Stimulated activated CD4-positive, alpha-beta T cell treated with anti-CD3 and anti-CD28 coated beads, Interleukin-1b, Interleukin-23, amount 100 ng/mL, for 4 hours (primary cell): ENCODE measurements at places on chromosomes 7 and 10.
A peak's percentile ranks its signal among the peaks of the same experiment; 100 is the strongest.

DNA sequence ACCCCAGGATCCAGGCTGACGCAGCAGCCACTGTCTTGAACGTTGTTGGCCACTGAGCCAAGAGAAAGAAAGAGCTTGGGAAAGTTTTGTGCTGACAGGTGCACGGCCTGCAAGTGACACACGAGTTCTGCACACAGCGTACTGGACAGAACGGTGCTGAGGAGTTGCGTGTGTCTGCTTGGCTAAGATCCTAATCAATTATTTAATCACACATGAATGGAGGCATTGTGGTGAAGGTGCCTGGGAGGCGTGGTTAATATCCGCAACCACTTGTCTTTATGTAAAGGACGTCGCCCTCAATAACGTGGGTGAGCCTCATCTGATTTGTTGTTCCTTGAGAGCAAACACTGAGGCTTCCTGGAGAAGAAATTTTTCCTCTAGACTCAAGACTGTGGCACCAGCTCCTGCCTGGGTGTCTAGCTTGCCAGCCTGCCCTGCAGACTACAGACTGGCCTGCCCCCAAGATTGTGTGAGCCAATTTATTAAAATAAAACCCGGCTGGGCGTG is 16.6 kb upstream of the GNA12 start:
- DNase-seq = no peak

GRCh38 chr7:47185839-47186238 is 396.1 kb downstream of the TNS3 start:
- no peak for DNase-seq

DNA sequence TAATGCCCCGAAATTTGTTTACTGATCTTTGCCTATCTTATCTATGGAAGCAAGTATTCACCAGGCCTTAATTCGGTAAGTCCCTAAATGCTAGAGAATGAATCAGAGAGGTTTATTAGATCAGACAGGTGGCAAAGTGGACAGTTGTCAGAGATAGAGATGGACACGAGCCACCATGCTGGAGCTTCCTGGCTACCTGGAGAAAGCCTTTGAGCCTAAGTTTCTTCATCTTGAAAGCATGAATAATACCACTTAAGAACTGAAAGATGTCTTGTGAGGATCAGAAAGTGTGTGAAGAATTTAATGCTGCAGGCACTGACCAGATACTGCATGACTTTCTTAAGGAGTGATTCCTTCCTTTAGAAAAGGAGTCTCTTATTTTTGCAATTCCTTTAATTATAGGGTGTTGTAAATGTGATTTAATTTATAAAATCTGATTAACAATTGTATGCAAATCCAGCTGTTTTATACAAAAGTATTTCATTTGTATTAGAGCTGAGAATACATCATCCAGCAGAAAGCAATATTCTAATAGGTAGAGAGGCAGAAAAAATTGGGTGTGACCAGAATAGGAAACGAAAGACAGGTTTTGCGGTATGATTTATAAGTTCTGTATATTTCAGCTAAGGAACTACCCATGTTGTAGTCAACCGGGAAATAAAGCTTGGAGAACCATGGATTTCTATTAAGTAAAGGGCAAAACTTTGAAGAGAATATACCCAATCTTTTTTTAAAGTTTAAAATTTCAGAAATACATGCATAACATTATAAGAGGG is 82.7 kb downstream of the SMURF1 start:
- DNase-seq = no peak

GRCh38 chr10:133013463-133013862 is 71.1 kb upstream of the CFAP46 start:
- DNase-seq = no peak

DNA sequence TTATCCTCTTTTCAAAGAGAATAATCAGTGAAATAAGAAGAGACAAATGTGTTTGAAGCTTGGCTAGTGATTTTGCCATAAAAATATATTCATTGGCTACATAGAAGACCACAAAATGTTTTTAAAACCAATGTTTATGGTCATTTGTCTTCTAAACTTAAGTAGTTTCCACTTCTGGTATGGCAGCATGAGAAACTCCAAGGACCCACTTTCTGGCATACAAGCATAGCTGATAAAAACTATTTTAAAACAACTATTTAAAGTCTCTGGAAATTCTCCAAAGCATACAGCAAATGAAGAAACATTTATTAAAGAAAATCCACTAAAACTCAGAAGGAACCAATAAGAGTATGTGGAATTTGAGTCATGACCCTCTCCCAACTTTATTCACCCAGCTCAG is 89.2 kb upstream of the TOMM7 start:
- no peak for DNase-seq

DNA sequence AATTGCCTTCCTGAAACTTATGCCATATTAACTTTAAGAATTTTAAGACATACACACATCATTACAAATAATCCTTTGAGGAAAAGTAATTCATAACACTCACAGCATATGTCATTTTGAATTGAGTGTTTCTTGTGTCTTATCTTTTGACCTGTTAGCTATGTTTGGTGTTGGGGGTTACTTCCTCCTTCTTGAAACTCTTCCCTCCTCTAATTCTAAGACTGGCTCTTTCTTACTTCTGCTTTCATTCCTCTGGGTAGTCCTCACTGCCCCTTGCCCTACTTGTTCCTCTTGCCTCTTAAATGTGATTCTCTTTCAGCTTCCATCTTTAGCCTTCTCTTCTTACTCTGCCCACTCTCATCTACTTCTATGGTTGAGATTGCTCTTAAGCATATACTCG is 28.3 kb upstream of the PIP4K2A start:
- no peak for DNase-seq

- DNase-seq = no peak
Observed at GRCh38 chr10:819816-820215, 111.7 kb downstream of the LARP4B start.

DNA sequence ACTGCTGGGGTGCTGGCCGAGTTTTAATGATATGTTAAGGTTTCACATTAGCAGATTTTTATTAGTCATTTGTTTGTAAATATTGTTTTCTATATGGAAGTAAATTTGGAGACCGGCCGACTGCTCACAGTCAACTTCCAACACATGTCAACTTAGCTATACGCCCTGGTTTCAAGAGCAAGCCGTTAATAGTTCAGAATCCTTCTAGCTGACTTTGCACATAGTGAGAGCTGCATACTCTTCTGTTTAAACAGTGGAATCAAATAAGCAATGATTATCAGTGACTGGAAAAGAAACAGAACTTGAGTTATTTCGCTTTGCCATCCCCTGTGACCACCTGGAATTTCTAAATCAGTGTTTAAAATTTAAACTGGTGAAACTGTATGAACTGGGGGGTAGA is 109.9 kb downstream of the PFKFB3 start:
- no peak for DNase-seq

GRCh38 chr10:839550-840205 is 91.8 kb downstream of the LARP4B start:
- DNase-seq = no peak

DNA sequence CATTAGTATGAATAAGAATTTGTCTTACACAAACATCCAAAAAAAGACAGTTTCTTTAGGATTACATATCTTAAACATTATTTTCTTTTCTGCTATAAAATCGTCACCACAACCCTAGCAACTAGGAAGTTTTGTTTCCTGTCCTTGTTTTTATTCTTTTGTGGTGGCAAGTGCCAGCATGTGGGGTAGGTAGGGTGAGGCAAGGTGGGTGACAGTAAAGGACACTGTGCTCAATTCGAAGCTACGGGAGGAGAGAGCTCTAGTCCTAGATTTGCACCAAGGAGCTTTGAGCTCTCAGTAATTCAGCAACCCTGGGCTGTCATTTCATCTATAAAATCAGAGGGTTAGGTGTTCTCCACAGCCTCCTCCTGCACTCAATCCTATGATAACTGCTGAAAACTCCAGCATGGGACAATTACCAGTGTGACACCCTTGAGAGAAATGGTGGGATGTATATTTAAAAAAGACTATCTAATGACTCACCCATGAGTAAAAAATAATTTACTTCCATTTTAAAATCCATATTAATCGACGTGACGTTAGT is 187.1 kb downstream of the FAM107B start:
- DNase-seq = no peak

- peak; percentile 46 for DNase-seq
Observed at GRCh38 chr10:79069325-79070080, 737 bp downstream of the ZMIZ1 start.

GRCh38 chr7:130150587-130150986 is 54.6 kb downstream of the TMEM209 start:
- no peak for DNase-seq

GRCh38 chr7:148964483-148965267 is 63.6 kb downstream of the PDIA4 start:
- no peak for DNase-seq

- no peak for DNase-seq
Observed at GRCh38 chr10:77582710-77583115, 54.9 kb downstream of the KCNMA1 start.

GRCh38 chr7:43869867-43870240 is 537 bp upstream of the MRPS24 start:
- no peak for DNase-seq

GRCh38 chr10:75146780-75147179 is 35.3 kb downstream of the SAMD8 start:
- DNase-seq = no peak

DNA sequence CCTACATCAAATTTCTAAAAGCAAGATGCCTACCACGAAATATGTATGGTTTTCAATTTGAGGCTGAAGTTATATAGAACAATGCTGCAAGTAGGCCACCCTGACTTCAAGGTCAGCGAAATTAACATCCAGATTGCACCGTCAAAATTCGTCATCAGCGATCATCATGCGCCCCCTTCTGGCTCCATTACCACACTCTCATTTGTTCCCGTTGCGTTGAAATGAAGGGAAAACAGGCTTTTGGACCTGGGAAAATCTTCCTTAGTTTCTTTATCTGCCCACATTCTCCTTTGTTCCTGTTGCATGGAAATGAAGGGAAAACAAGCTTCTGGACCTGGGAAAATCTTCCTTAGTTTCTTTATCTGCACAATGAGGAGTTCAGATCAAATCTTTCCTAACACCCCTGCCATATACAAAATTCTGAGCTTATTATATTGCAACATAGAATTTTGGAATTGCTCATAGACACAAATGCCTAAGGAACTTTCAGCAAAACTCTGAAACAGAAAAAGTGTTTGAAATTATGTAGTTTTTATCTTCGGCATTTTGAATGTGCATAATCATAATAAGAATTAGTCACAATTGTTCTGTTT is 98.2 kb upstream of the PRKCQ start:
- DNase-seq = peak; percentile 57

- peak; percentile 25 for DNase-seq
Observed at GRCh38 chr10:89644691-89644966, 413 bp downstream of the PANK1 start.

DNA sequence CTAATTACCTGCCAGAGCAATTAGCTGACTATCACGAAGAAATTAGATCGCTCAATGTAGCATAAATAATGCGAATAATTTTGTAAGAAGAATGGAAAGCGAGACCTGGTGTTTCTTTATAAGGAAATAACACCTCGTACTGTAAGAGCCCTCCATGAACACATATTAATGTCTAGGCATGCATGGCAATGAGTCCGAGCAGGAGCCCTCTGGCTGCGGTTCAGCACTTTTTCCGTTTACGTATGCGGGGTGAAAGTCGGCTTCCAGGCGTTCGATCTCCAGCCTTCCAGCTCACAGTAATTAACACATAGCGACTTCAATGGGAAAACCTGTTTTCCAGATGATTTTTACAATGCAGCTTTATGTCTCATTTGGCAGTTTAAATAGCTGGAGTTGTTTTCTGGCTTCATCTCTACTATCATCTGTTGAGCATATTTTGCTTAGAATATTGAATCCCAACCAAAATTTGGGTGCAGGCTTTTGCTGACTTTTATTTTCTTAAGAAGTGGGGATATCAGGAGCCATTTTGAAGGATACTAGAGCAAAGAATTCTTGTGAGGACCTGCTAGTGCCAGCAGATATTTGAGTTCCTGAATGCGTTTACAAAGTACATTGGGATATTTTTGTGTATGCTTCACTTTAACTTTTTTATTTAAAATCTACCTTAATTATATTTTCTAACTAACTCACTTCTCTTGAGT is 7.2 kb upstream of the SP8 start:
- no peak for DNase-seq

DNA sequence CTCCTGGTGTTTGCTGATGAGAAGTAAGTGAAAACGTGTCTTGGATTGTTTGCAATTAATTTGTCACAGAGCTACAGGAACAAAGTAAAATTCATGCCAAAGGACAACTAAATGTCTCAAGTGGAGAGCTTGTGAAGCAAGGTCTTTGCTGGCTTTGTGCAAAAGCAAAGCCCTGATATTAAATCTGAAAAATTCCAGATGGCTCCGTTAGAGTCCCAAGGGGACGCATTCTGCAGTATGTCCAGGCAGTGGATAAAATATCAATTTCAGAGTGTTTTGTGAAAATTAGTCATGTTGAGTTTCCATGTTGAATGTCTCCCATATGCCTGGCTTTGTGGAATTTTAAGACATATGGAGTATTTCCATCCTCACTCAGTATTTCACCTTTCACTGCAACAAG is 102.5 kb upstream of the PTN start:
- no peak for DNase-seq

DNA sequence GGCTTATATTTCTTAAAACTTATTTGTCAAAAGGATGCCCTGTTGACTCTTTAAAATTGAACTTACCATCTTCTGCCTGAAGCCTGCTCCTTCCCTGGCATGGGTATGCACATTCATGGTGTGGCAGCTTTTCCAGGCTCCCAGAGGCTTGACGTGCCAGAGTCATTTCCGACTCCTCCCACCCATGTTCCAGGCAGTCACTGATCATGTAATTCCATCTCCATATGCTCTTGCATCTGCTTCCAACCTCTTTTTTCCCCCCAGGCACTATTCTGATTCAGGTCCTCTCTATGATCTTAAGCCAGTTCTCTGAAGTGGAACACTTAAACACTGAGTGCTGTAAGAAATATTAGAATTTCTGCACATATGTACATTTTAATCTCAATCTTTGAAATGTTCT is 82.2 kb downstream of the CFAP58 start:
- DNase-seq = no peak

DNA sequence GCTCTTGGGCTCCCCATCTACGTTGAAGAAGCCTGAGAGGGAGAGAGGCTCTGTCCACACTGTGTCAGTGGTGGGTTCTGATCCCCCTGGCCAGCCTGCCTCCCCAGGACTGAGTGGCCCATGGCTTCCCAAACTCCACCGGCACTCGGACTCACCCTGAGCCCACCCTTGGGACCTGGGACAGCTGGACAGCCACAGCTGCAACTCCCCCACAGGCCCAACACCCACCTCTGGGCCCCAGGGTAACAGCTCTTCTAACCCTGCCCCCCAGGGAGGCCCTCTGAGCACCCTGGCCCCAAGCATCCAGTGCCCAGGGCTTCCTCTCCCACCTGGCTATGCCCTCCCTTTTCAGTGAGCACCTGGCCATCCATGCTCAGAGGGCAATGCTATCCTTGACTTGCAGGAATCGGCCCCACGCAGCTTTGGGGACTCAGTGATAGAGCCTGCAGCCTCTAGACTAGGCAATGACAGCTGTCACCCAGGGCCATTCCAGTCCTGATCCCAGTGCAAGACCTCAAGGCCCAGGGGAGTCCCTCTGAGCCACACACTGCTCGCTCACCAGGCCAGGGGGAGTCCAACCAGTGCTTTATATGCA is 17.9 kb downstream of the OGDHL start:
- DNase-seq = no peak

- DNase-seq = no peak
Observed at GRCh38 chr7:92809397-92809759, 27.0 kb downstream of the CDK6 start.

- no peak for DNase-seq
Observed at GRCh38 chr10:96646301-96646700, 59.5 kb upstream of the TM9SF3 start.
